Stimulated activated CD4-positive, alpha-beta T cell treated with anti-CD3 and anti-CD28 coated beads, Interleukin-1b, Interleukin-23, amount 100 ng/mL, for 1 hour (primary cell): ENCODE measurements at places on chromosomes 1 and 21.

DNA sequence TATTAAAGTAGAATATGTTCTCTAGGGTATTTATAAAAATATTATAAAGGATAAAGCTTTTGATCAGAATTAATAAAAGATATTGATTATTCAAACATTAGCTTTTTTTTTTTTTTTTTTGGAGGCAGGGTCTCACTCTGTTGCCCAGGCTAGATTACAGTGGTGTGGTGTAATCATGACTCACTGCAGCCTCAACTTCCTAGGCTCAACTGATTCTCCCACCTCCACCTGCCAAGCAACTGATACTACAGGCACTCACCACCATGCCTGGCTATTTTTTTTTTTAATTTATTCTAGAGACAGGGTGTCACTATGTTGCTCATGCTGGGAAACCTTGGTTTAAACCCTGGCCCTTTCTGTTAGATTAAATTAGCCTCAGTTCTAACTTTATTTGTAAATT, 188.3 kb downstream of the CLEC20A start:
- no peak for DNase-seq

DNA sequence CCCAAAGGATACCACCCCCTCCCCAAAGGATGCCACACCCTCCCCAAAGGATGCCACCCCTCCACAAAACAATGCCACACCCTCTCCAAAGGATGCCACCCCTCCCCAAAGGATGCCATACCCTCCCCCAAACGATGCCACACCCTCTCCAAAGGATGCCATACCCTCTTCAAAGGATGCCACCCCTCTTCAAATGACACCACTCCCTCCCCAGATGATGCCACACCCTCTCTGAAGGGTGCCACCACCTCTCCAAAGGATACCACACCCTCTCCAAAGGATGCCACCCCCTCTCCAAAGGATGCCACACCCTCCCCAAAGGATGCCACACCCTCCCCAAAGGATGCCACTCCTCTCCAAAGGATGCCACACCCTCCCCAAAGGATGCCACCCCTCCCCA, 21.6 kb upstream of the TRIM17 start:
- DNase-seq, result no peak

- no peak for DNase-seq
These were observed 5.1 kb downstream of the MINDY1 start for GRCh38 chr1:151001602-151002001.

GRCh38 chr1:88276163-88276562, 407.9 kb upstream of the PKN2 start:
- no peak for DNase-seq

GRCh38 chr1:33735624-33736023, 128.3 kb upstream of the HMGB4 start:
- no peak for DNase-seq

DNA sequence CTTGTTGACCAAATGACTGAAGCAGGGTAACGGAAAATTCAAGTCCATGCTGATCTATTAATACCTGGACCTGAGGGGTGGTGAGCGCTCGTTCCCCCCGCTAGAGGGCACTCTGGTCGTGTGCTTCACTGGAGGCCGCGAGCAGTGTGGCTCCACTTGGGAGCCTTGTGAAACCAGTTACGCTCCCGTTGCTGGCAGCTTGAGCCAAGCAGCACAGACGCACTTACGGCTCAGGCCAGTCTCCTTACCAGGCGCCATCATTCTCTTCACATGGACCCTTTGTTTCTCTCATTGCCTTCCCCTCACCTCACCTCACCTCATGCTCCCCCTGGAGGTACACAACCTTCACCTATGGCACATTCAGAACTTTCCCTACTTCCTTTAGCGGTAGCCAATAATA, 49.7 kb upstream of the TSPAN2 start:
- DNase-seq, result peak; percentile 33

DNA sequence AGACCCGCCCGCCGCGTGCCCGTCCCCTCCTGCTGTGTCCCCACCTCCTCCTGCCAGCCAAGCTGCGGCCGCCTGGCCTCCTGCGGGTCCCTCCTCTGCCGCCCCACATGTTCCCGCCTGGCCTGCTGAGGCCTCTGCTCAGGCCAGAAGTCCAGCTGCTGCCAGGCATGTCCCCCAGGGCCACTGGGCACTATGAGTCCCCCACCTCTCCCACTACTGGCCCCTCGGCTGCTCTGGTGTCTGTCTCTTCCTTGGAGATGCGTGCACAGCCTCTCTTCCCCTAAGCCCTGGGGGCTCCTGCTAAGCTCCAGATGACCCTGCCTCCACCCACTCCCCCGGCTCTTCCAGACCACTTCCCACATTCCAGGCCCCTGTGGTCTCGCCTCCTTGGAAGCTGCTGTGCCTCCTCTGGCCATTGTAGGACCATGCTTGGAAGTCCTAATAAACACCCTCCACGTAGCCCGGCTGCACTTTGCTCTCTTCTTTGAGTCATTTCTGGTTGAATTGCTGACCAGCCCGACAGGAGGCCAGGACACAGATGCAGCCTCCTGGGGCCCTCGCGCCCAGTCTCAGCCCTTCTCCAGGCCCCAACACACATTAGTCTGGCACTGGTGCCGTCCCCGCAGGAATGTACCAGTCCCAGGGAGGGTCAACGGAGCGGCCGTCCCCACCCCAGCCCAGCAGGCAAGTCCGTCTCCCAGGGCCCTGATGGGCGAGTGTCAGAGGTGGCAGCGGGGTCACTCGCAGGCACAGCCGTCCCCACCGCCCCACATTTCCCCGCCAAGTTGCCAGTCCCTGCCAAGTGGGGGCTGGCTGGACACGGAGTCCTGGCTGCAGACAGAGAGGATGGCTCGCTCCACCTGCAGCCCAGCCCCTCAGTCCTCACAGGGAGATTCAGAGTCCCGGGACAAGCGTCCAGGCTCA, 1.1 kb downstream of the KRTAP10-12 start:
- no peak for DNase-seq

- no peak for DNase-seq
These were observed 115.6 kb downstream of the SIK1 start for GRCh38 chr21:43311301-43311817.

DNA sequence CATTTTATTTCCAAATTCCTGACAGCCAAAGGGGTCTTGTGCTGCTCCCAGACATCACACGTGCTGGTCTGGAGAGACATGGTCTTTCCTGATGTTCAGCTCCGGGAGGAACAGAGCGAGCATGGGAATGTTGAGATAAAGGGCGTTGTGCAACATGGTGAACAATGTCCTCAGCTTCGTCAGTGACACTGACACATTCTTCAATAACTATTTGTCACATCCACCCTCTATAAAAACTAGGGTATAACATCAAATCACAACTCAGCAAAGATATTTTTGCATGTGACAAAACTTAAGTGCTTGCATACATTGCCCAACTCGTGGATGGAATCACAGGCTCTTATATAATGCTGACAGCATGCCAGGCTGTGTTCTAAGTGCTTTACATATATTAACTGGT, 42.4 kb upstream of the GRHL3 start:
- DNase-seq, result no peak

DNA sequence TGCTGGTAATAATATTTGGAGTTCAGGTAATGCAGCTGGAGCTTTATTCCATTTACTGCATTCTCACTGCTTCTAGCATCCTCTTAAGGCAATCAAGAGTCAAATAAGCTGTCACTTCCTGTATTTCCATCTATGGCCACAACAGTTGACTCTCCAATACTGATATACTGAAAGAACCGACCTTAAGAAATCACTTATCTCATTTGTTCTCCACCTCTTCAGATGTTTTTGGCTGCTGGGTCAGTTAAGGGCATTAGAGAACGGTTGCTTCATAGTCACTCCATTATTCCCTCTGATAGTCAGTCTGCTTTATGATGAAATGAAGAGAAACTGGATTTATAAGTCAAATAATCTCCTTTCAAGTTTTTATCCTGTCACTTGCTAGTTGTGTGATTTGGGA, 14.2 kb upstream of the RGS4 start:
- no peak for DNase-seq

GRCh38 chr1:115933625-115934024, 42.7 kb upstream of the SLC22A15 start:
- no peak for DNase-seq

DNA sequence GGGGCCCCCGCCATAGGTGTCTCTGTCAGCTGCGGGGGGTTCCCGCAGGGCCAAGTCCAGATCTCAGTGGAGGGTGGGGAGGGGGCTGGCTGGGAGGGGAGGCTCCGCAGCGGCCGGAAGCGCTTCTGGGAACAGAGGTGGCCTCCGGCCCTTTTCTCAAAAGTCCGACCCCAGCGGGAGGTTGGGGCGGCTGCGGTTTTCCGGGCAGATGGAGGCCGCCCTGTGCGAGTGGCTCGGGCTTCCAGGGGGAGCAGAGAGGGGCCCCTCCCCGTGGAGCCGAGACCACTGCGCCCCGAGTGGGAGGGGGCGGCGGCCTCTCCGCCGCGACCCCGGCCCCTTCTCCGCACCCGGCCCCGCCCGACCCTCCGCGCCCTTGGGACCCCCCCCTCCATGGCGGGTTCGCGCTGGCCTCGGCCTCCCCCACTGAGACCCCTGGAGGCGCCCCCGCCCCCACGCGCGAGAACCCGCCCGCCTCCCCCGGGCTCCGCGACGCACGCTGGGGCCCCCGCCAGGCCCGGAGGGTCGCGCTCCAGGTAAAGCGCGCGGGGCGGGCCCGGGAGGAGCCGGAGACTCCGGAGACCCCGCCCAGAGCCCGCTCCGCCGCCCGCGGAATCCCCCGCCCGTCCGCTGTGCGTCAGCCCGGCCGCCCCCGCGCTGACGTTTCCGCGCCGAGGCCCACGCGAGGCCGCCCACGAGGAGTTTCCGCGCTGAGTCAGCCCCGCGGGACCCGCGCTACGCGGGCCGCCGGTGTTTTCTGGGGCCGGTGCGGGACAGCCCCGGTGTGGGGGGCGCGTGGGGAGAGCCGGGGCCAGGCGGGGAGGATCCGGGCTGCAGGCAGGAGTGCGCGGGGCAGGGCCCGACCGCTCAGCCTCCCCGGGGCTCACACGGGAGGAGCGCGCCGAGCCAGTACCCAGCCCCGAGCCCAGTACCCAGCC, 5.2 kb downstream of the TNFRSF18 start:
- peak; percentile 84 for DNase-seq

DNA sequence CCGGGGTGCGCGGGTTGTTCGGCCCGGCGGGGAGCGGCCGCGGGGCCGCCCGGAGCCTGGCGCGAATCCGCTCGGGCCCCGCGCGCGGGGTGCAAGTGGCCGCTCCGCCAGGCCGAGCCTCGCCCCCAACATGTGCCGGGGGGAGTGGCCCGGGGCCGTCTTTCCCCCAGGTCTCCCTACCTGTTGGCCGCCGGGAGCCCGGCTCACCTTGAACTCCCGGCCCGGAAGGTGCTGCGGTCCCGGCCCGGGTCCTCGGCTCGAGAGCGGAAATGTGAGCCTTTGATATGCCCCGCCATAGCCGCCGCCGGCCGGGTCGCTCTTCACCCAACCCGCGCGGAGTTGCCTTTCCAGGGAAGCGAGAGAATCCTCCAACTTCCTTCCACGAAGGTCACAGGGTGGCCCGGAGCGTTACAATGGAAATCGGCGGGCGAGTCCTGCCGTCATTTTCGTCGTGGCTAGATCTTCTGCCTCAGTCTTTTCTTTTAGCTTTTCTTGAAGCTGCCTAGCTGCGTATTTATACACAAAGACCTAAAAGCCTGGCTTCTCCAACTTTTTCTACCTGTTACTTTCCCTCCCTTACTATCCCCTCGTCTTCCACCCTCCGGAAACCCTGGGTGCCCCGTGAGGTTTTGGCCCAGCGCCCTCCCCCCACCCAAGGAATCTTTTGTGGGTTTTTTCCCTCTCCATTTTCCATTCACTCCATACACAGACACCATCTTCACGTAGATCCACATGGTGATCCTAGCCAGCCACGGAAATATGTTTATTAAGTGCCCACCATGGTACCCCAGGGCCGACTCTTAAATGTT, 867 bp downstream of the PTGFRN start:
- DNase-seq, result peak; percentile 10

- DNase-seq, result peak; percentile 17
These were observed 944 bp upstream of the AGO3 start for GRCh38 chr1:35929730-35930592.

DNA sequence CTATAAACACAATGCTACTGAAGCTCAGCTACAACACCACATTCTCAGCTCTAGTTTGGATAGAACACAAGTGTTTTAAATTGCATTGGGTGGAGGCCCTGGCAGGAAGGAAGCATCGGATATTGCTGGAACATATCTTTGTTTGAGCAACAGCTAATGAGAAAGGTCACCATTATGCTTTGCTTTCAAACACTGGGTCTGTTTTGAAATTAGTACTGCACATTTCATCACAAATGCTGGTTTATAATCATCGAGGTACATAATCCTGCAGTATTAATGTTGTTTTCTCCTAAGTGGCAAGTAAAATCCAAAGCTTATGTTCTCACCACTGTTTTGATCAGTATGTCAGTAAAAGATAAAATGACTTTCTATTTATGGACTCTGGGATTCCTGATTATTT, 61.5 kb upstream of the ARHGAP29 start:
- DNase-seq, result no peak

- no peak for DNase-seq
These were observed 40.6 kb upstream of the LYST start for GRCh38 chr1:235907187-235907896.

DNA sequence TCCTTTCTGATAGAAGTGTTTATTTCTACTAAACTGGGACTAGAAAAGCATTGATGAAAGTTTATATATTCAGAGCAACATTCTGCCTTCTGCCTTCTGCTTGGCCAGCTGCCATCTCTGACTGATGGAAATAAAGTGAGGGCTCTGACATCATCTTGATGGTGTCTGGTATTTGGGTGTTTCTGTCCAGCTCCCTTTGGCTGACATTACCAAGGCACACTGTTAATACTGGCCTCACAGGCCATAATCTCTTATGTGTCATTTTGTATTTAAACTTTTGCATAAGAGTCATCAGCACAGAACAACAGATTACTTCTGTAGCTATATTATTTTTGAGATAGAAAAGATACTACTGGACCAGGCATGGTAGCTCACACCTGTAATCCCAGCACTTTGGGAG, 216.9 kb downstream of the RYR2 start:
- no peak for DNase-seq

- DNase-seq, result no peak
These were observed 97.6 kb downstream of the OSBPL9 start for GRCh38 chr1:51714374-51715019.

DNA sequence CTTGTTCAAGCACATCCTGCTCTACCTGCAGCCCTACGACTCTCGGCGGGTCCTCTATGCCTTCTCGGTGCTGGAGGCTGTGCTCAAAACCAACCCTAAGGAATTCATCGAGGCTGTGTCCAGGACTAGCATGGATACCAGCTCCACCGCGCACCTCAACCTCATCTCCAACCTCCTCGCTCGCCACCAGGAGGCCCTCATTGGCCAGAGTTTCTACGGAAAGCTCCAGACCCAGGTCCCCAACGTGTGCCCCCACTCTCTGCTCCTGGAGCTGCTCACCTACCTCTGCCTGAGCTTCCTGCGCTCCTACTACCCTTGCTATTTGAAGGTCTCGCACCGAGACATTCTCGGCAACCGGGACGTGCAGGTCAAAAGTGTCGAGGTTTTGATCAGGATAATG, 74.3 kb upstream of the MORC3 start:
- DNase-seq, result no peak

- no peak for DNase-seq
These were observed 143.7 kb downstream of the DNM3 start for GRCh38 chr1:171984850-171985485.

- no peak for DNase-seq
These were observed 10.1 kb downstream of the ATG4C start for GRCh38 chr1:62794053-62794452.

GRCh38 chr1:37723072-37723389, 30.7 kb downstream of the CDCA8 start:
- no peak for DNase-seq
